NCI-H2171 (cell line): ENCODE measurements at places on chromosomes 3 and 15.

- no peak for DNase-seq
These were observed 362.3 kb upstream of the RGMA start for GRCh38 chr15:93451265-93451664.

DNA sequence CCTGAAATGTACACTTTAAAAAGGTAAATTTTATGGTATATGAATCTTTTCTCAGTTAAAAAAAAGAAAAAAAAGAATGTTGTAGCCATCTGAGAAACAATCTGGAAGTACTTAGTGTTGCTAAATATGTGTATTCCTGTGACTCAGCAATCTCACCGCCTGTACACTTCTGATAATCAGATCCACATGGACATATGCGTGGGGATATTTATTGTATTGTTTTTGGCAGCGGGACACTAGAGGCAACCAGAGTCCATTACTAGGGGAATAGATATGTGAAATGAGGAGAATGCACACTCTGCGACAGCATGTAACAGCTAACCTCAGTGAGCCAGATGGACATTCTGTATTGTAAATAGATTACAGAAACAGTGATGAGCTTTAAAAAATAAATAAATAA is 65.4 kb downstream of the AQP9 start:
- no peak for DNase-seq

GRCh38 chr3:123396171-123397049 is 52.5 kb downstream of the ADCY5 start:
- no peak for DNase-seq

DNA sequence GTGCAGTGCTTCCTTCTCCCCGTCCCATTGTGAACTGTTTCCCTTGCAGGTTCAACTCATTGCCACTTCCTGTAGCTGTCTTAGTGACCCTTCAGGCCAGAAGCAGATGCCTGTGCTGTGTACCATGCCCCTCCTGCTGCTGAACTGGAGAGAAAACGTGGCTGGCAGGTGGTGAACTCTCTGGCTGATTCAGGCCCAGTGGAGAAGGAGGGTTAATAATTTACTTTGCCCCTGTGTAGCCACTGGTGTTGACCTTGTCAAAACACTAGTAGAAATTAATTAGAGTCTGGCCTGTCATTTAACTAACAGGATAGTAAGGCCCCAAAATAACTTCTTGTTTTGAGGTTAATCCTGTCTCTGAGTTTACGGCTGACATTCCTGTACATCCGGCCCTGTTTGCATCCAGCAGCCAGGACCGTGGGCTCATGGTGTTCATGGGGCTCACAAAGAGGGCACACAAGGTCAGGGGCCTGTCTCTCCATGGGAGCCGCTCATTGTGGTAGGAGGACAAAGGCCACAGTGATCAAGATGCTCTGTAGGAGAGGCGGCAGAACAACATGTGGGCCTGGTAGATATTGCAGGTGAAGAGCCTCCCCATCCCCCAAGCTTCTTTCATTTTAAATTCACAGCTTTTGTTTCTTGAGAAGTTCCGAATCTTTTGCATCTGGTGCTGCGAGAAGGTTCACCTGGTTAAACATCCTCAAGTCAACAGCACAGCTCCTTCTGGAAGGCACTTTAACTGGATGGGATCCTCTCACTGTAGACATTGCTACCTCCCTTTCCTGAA is 101.6 kb downstream of the CGNL1 start:
- no peak for DNase-seq

DNA sequence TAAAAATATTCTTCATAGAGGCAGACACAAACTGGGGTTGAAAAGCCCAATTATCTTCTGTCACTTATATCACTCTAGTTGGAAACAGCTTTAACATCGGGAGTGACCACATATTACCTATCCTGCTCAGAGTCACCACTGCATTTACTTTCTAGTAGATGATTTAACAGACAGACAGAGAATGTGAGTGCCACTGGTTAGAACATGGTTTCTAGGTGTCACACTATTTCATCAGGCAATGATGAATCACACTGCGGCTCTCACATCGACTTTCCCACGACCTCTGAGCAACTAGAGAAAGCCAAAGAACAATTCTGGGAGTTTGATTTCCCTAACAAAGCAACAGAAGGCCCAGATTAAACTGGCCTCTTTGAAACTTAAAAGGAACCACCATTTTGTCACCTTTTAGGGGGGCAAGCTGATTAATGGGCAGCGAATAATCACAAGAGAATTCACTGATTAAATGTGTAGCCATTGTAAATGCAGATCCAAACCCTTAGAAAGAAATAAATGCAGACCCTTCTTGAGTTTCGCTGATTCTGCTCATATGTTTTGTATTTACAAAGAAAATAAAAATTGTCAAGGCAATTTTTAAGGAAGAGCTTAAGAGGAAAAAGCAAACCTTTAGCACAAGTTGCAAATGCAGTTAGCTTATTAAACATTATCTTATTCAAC is 112.6 kb upstream of the KBTBD8 start:
- DNase-seq = no peak

DNA sequence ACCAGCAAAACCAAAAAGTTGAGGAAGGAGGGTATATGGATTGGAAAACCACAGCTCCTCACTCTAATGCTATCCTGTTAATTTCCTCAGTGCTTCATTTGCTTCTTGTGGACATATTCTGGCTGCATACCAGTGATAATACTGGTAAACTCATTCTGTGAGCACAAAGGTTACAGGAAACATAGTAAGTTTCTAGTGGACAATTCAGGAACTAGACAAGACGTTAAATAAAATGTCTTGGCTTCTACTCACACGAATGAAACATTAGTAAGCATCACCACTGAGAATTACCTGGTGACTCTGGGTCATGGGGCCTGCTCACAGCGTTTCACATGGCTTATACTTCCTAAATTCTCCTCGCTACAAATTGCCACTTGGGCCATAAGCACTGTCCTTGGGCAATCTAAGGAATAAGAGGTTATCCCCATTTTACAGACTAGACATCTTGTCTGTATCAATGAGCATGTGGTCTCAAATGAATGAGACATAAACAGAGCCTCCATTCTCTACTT is 20.1 kb upstream of the PPIB start:
- DNase-seq = no peak

- DNase-seq = no peak
These were observed 15.3 kb downstream of the NR2F2 start for GRCh38 chr15:96345560-96346399.

GRCh38 chr15:60594071-60594470 is 115.1 kb upstream of the ICE2 start:
- DNase-seq = no peak

GRCh38 chr3:119697394-119697793 is 5.4 kb upstream of the CFAP91 start:
- DNase-seq = no peak

- DNase-seq = no peak
These were observed 30.5 kb upstream of the PXYLP1 start for GRCh38 chr3:141201122-141201521.

DNA sequence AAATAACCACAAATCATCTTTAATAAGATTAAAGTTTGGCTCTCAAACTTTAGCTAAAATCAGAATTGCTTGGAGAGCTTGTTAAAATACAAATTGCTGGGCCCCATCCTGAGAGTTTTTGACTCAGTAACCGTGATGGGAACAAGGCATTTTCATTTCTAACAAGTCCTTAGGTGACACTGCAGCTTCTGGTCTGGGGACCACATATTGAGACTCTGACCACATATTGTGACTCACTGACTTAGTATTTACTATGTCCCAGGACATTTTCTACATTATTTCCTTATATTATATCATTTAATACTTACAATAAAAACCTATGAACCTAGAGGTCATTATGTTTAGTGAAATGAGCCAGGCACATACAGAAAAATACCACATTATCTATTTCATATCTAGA is 164.5 kb downstream of the ZMAT3 start:
- DNase-seq = no peak

- DNase-seq = no peak
These were observed 131.9 kb downstream of the FAM43A start for GRCh38 chr3:194817592-194817930.

DNA sequence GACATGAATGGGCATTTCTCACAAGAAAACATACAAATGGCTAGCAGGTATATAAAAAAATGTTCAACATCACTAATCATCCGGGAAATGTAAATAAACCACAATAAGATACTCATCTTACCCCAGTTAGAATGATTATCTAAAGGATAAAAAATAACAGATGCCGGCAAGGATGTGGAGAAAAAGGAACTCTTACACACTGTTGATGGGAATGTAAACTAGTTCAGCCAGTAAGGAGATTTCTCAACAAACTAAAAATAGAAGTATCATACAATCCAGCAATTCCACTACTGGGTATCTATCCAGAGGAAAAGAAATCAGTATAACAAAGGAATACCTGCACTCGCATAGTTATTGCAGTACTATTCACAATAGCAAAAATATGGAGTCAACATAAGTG is 124.2 kb downstream of the SATB1 start:
- DNase-seq = no peak

GRCh38 chr3:121748680-121749275 is 763 bp downstream of the GOLGB1 start:
- no peak for DNase-seq

- no peak for DNase-seq
These were observed 602.3 kb upstream of the SUCLG2 start for GRCh38 chr3:68256635-68257223.

GRCh38 chr3:184275961-184276910 is at the start of gene ECE2:
ECE2 (plus strand) TSS chr3:184276022; CDS start chr3:184276154, 132 bp downstream.
- DNase-seq = no peak

- DNase-seq = no peak
These were observed 30.4 kb upstream of the ZNF639 start for GRCh38 chr3:179292450-179292849.

DNA sequence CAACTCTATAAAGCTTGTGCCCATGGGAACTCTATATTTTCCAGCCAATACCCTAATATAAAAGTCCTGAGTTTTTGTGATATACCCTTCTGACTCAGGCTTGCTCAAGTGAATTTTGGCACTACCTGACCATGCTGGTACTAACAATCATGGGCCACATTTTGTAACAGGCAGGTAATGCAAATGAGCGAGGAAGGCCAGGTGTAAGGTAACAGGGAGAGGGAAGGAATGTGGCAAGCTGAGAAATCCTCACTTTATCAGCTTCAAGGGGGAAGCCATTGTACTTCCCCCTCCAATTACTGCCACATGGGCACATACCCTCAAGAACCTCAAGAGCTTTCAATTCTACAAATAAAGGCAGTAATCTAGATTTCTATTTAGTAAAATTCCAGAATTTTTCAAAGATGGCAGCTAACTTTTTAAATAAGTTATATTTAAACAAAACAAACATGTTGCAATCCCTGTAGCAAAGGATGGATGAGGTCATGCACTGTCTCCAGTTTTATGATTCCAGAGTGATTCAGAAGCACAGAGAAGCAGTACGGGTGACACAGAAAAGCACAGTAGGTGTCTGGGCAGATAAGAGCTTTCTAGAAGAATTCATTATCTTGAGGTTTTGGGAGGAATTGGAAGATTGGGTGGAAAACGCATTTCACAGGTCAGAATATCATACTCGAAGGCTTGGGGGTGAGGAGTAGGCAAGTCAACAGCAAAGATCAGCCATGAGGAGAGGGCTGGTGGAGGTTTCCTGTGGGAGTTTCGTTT is 87.6 kb downstream of the FOXP1 start:
- no peak for DNase-seq

DNA sequence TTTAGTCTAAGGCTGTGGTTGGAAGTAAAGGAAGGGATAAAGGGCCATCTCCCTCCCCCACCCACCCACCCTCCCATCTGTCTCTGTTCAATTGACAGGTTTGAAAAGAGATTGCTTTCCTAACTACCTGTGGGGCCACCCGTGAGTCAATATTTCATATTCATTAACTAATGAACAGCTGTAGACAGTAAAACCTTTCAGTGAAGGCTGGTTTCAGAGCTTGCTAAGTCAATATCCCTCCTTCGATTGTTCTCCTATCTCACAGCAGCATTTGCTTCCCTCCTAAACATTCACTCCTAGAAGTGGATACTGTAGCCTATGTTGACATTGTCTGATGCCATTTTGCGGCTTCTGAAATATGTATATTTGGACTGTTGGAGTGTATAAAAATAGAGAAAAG is 85.9 kb upstream of the SYNPR start:
- DNase-seq = peak; percentile 46

DNA sequence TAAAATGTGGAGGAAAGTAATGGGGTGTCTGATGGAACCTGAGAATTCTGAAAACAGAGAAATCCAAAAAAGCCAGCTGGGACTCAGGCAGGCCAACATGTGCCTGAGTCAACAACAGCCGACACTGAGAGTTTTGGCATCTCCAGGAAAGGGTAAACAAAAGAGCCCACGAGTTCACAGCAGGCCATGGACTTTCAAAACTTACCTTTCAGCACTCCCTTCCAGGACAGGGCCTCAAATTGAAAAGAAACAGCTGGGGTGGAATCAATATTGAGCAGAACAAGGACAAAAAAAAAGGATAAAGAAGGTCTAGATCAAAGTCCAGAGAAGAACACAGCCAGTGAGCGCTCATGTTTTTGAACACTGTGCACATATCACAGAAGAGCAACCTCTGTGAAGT is 735.4 kb upstream of the GRM7 start:
- DNase-seq = no peak

- DNase-seq = no peak
These were observed 75.2 kb upstream of the ACAD9 start for GRCh38 chr3:128804017-128804810.

DNA sequence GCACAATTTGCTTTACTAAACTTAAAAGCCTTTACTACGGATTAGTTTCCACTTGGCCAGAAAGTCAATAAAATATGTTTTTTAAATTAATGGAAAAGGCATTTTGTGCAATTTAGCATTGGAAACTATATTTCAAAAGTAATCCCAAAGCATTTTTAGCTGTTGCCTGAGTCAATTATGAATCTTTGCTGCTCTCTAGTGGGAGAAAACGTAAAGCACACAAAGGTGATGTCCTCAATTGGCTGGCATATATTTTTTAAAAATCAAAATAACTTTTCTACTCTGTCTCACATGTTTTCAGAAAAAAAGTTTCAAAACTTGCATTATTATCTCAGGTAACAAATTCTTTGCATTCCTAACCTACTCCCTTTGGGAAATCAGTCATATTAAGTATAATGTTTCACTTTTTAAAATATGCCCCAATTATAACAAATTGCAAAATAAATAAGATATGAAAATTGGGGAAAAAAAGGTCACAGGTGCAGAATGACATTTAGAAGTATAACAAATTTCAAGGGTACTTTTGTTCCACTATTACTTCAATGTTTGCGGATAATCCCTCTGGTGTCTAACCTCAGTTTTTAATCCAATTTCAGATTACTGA is 47.2 kb upstream of the TEX55 start:
- peak; percentile 1 for DNase-seq

GRCh38 chr3:19364148-19364547 is 215.8 kb downstream of the KCNH8 start:
- no peak for DNase-seq
